ENCODE measurements at places on chromosomes 13 and 19.

- H3K36me3 ChIP-seq: no peaks in the 10 kb centered on the region
- H3K27ac ChIP-seq: peak within 1 kb of the TSS; percentile 84
- H3K4me3 ChIP-seq: no peak within 1 kb of the TSS
- no peak for DNase-seq
These were observed at the start of gene LGALS7B for GRCh38 chr19:38788478-38789243. Gene LGALS7B (plus strand): TSS chr19:38789200. CDS start chr19:38789227, 27 bp downstream.

- peak overlapping the region; percentile 48 for H3K27ac ChIP-seq
- peaks cover 19% of the 10 kb centered on the region for H3K36me3 ChIP-seq
- no peak for DNase-seq
- peaks cover 55% of the 10 kb centered on the region for H3K4me1 ChIP-seq
These were observed 17.2 kb downstream of the RASA3 start for GRCh38 chr13:114115191-114115671.

DNA sequence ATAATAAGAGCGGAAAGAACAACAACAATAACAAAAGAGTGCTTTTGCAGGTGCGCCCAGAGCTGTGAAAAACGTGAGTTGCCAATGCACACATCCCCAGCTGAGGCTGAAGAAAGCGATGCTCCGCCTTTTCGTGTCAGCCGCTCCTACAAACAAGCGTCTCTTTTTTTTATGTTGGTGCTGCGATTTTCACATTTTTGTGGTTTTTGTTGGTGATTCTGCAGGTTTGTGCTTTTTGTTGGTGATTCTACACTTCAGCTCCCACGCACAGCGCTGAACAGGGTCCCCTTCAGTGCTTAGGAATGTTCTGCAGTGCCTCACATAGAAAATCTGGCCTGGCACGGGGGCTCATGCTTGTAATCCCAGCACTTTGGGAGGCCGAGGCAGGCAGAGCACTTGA lies 7.3 kb upstream of the SBK3 start:
- DNase-seq: no peak
- H3K27me3 ChIP-seq: peaks cover 10% of the 10 kb centered on the region
- H3K4me1 ChIP-seq: peaks cover 12% of the 10 kb centered on the region
- no peaks in the 10 kb centered on the region for H3K36me3 ChIP-seq
- H3K4me3 ChIP-seq: no peak overlapping the region
- H3K27ac ChIP-seq: no peak overlapping the region

GRCh38 chr13:46881621-46882020 lies 15.2 kb downstream of the HTR2A start:
- H3K27ac ChIP-seq: no peak overlapping the region
- H3K4me3 ChIP-seq: no peak overlapping the region
- DNase-seq: no peak
- H3K36me3 ChIP-seq: no peaks in the 10 kb centered on the region
- H3K4me1 ChIP-seq: no peaks in the 10 kb centered on the region
- no peaks in the 10 kb centered on the region for H3K27me3 ChIP-seq

- H3K27ac ChIP-seq: no peak overlapping the region
- H3K27me3 ChIP-seq: peaks cover 1% of the 10 kb centered on the region
- H3K4me1 ChIP-seq: no peaks in the 10 kb centered on the region
- H3K36me3 ChIP-seq: peaks cover 4% of the 10 kb centered on the region
- no peak overlapping the region for H3K4me3 ChIP-seq
- no peak for DNase-seq
These were observed 16.2 kb downstream of the EDNRB start for GRCh38 chr13:77902319-77902963.

GRCh38 chr13:37868691-37869505 lies 674 bp downstream of the TRPC4 start:
- no peaks in the 10 kb centered on the region for H3K27me3 ChIP-seq
- peaks cover 3% of the 10 kb centered on the region for H3K36me3 ChIP-seq
- peaks cover 10% of the 10 kb centered on the region for H3K4me1 ChIP-seq
- DNase-seq: peak; percentile 6

DNA sequence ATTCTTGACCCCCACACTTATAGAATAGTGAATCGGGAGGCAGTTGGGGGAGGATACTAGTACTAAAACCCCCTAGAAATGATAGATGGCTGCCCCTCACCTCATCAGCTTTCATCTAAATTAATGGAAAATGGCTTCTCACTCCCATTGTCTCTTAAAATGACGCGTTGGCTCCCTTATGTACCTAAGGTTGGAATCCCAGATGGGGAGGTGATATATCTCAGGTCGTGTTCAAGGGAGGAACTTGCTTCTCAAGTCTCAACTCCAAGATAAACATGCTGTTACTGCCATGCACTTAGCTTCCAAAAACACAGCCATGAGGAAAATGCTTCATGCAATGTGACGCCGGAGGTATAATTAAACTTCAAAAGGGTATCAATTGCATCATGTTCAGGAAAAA lies 18.8 kb upstream of the UBE2L5 start:
- DNase-seq: no peak
- peaks cover 6% of the 10 kb centered on the region for H3K27me3 ChIP-seq
- H3K36me3 ChIP-seq: no peaks in the 10 kb centered on the region
- H3K27ac ChIP-seq: no peak overlapping the region
